ENCODE measurements at places on chromosomes 3 and 15. TPM values are rescaled to one million over a fixed set of nuclear protein-coding genes. Genes with fewer than 3 reads are reported as not detected.

Gene DNAH12
- total RNA-seq = not detected

Gene CYP1A2
- not detected for total RNA-seq

Gene FSTL1
- total RNA-seq = 516 TPM

Gene GPR62
- total RNA-seq = 0.19 TPM

DNA sequence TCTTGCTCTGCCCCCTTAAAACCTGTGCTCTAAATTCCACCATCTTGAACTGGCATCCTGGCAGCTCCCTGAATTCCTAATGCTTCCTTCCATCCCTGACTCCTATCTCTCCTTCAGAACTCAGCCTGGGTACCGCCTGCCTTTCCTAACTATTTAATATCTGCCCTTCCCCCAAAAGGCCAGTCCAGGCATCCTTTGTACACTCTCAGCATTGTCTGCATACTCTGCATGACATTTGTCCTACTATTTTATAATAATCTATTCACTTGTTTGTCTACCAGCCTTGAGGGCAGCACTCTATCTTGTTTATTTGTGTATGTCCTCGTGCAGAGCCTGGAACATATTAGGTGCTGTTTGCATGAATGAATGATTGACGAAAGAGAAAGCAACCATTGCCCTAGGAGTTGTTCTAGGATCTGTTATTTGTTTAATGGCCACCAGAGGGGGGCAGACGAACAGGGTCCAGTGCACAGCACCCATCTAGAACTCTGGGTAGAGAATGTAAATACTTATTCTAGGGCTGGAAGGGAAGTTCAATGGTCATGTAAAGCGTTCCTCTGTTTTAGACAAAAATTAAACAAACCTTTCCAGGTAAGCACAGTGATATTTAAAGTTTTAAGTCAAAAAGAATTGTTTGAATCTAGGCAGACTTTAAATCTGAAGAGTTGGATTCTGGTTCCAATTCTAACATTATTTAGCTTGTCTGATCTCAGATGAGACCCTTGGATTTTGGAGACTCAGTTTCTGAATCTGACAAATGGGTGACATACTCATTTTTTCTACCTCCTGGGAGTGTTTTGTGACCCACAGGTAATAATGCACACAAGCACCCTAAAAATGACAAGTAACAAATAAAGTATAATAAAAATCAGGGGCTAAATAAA is 125.8 kb upstream of the GALNT15 start:
- H3K4me3 ChIP-seq = no peak overlapping the region
- peak; percentile 2 for DNase-seq
- H3K27me3 ChIP-seq = no peaks in the 10 kb centered on the region
- no peak overlapping the region for H3K27ac ChIP-seq
- no peaks in the 10 kb centered on the region for H3K4me1 ChIP-seq

DNA sequence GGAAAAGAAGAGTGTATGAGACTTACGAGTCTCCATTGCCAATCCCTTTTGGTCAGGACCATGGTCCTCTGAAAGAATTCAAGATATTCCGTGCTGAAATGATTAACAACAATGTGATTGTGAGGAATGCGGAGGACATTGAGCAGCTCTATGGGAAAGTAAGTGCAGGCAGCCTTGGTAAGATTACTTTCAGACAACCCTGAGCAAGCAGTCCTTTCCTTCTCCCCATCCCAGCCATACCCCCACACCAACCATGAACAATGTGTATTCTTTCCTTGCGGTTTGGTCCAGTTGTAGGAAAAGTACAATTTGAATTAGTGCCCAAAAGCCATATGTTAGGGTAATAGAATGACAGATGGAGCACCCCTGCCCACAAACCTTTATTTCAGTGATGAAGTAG is 5.6 kb downstream of the TSEN2 start:
- no peaks in the 10 kb centered on the region for H3K27me3 ChIP-seq
- H3K4me1 ChIP-seq = no peaks in the 10 kb centered on the region
- no peak for DNase-seq
- H3K27ac ChIP-seq = no peak overlapping the region
- no peak overlapping the region for H3K4me3 ChIP-seq

DNA sequence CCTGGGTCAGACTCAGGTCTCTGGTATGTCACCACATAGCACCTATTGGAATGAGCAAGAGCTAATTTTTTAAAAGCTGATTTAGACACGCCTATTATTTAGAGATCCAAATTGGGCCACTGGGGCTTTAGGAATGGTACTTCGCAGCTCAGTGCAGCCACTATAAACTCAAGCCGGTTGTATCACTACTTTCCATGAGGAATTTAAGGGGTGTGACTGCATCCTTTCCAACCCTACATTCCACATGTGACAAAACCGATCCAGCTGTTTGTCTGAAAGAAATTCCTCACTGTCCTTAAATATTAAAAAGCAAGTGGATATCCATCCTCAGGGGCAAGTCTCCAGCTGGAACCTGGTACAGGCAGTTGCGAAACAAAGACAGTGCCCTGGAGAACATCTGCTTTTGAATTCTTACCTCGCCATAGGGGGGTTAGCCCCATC is 12.8 kb downstream of the VGLL3 start:
- H3K36me3 ChIP-seq = peaks cover 5% of the 10 kb centered on the region
- H3K4me3 ChIP-seq = no peak overlapping the region
- no peak overlapping the region for H3K27ac ChIP-seq
- no peaks in the 10 kb centered on the region for H3K27me3 ChIP-seq

- peak; percentile 49 for DNase-seq
- H3K4me3 ChIP-seq = no peak overlapping the region
- H3K27me3 ChIP-seq = no peaks in the 10 kb centered on the region
Measured at GRCh38 chr3:61371123-61371522, 119.9 kb upstream of the FHIT start.

DNA sequence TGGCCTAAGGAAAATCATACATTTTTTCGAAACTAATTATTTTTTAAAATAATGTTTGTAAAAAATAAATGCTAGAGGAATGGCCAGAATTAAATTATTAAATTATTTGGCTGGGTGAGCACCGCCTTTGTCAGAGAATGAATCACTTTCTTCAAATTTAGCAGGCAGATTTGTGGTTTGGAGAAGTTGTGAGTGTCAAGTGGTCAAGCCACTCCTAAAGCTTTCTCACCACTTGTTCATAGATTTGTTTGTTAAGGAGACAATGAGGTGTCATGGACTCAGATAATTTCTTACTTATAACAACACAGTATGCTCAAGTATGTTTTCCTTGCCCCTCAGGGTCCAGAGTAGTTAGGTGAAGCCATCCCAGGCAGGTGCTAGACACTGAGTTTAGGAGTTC is 196.2 kb downstream of the TUSC7 start:
- H3K27ac ChIP-seq = no peak overlapping the region
- no peaks in the 10 kb centered on the region for H3K36me3 ChIP-seq
- no peak overlapping the region for H3K4me3 ChIP-seq
- no peaks in the 10 kb centered on the region for H3K4me1 ChIP-seq
- no peak for DNase-seq

- H3K4me1 ChIP-seq = no peaks in the 10 kb centered on the region
- no peak overlapping the region for H3K4me3 ChIP-seq
- H3K36me3 ChIP-seq = peaks cover 59% of the 10 kb centered on the region
- no peaks in the 10 kb centered on the region for H3K27me3 ChIP-seq
Measured at GRCh38 chr3:48267782-48268181, 26.9 kb downstream of the ZNF589 start.

GRCh38 chr3:32136703-32137102 is 30.3 kb downstream of the GPD1L start:
- H3K4me3 ChIP-seq = no peak overlapping the region
- no peaks in the 10 kb centered on the region for H3K27me3 ChIP-seq
- DNase-seq = no peak
- no peaks in the 10 kb centered on the region for H3K36me3 ChIP-seq
- no peak overlapping the region for H3K27ac ChIP-seq
- no peaks in the 10 kb centered on the region for H3K4me1 ChIP-seq

- H3K4me1 ChIP-seq = peaks cover 28% of the 10 kb centered on the region
- peak overlapping the region; percentile 71 for H3K4me3 ChIP-seq
- no peaks in the 10 kb centered on the region for H3K36me3 ChIP-seq
- H3K27me3 ChIP-seq = peaks cover 48% of the 10 kb centered on the region
Measured at GRCh38 chr3:184380185-184380626, 352 bp downstream of the CHRD start.

GRCh38 chr3:50194903-50195500 is 3.6 kb downstream of the GNAT1 start:
- no peak overlapping the region for H3K27ac ChIP-seq
- no peaks in the 10 kb centered on the region for H3K27me3 ChIP-seq
- DNase-seq = peak; percentile 82
- H3K36me3 ChIP-seq = no peaks in the 10 kb centered on the region
- H3K4me1 ChIP-seq = peaks cover 7% of the 10 kb centered on the region

DNA sequence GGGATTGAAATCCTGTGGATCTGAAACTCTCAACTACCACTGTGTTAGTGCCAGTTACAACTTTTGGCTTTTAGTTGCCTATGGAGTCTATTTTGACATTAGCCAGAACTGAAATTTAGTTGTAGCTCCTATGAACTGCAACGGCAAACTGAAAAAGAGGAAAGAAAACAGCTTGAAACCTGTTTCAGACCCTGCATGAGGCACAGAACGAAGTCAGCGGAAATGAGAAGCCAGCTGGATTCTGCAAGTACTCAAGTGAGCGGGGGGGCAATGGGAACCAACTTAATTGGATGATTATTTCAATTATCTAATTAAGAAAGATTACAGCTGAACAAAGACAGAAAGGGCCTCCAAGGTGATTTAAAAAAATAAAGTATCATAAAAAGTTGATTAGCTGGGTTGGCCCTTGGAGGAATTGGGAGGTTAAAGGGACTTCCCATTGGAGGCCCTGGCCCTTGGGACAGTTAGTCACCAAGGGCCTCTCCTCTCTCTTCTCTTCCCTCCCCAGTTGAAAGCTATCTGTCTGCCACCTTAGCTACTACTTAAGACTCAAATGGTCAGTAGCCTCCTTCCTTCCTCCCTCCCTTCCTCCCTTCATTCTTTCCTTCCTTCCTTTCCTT is 352.1 kb downstream of the SHQ1 start:
- H3K27me3 ChIP-seq = no peaks in the 10 kb centered on the region
- DNase-seq = no peak
- H3K4me1 ChIP-seq = peaks cover 9% of the 10 kb centered on the region
- no peaks in the 10 kb centered on the region for H3K36me3 ChIP-seq
- H3K4me3 ChIP-seq = no peak overlapping the region

DNA sequence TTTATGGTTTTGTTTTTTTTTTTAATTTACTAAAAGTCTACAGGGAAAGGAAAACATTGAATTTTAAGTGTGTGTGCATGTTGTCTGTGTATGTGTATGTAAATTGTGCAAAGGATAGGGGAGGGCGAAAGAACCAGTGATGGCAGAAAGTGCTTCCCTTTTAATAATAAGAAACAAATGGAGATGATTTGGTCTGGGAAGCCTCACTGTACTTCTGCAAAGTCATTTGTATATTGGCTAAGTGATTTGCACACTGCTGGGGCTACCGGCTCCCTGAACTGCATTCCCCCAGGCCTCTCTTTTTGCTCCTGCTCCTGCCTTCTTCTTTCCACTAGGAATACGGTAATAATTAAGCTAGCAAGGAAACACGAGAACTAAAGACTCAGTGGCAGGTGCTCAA is 101.2 kb downstream of the CD47 start:
- H3K4me1 ChIP-seq = no peaks in the 10 kb centered on the region
- no peak overlapping the region for H3K4me3 ChIP-seq
- no peak for DNase-seq
- H3K27me3 ChIP-seq = no peaks in the 10 kb centered on the region
- H3K36me3 ChIP-seq = no peaks in the 10 kb centered on the region
- H3K27ac ChIP-seq = no peak overlapping the region

GRCh38 chr3:153958635-153959595 is 162.3 kb upstream of the ARHGEF26 start:
- DNase-seq = no peak
- no peaks in the 10 kb centered on the region for H3K36me3 ChIP-seq
- no peak overlapping the region for H3K4me3 ChIP-seq
- H3K27ac ChIP-seq = no peak overlapping the region
- H3K4me1 ChIP-seq = no peaks in the 10 kb centered on the region
- H3K27me3 ChIP-seq = no peaks in the 10 kb centered on the region

DNA sequence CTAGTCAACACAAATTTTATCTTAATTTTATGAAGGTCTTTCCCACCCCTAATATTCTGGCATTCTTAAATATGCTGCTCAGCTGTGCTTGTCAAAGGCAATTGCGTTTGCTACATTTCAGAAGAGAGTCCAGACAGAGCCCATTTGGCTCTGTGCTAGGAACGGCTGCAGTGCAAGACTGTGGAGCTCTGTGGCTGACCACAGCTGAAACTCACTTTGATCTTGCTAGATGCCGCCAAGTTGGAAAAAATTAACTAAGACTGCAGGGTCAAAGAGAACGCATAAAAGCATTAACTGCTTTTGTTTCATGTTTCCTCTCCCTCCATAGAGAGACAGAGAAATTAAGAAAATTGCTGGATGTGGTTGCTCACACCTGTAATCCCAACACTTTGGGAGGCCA is 7.6 kb upstream of the PPP1R2 start:
- no peaks in the 10 kb centered on the region for H3K36me3 ChIP-seq
- no peak overlapping the region for H3K4me3 ChIP-seq
- no peak for DNase-seq
- H3K4me1 ChIP-seq = peaks cover 5% of the 10 kb centered on the region

- H3K27ac ChIP-seq = no peak within 1 kb of the TSS
- peak; percentile 86 for DNase-seq
- peaks cover 18% of the 10 kb centered on the region for H3K27me3 ChIP-seq
- H3K36me3 ChIP-seq = no peaks in the 10 kb centered on the region
- peaks cover 25% of the 10 kb centered on the region for H3K4me1 ChIP-seq
Measured at GRCh38 chr3:73624821-73625665, at the start of gene PDZRN3. Gene PDZRN3 (minus strand): TSS chr3:73624941.

DNA sequence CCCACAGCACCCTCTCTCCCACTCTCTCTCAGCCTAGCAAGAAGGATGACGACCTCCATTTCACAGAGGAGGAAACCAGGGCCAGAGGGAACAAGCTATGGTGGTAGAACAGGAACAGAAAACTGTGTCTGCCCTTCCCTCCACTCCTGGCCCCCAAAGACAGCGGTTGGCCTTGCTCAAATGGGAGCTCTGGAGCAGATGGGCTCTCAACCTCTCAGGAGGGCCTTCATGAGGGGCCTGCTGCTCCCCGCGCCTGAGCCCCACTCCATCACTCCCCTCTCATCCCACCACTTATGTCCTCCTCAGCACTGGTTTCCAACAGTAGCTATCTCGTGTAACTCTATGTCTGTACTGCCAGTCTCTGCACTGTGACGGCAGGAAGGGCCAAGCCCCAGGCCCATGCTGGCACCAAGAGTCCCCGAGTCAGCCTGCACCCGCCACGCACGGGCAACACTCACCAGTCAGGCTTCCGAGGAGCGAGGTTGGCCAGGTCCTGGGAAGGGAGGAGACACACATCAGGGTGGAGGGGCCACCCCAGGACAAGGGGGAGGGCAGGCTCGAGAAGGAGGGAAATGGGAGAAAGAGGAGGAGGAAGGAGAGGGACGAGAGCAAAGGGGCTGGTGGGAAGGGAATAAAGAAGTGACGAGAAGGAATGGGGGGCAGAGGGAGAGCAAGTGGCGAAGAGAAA is 45.5 kb downstream of the PTH1R start:
- H3K36me3 ChIP-seq = peaks cover 54% of the 10 kb centered on the region
- no peaks in the 10 kb centered on the region for H3K4me1 ChIP-seq
- H3K4me3 ChIP-seq = no peak overlapping the region
- H3K27ac ChIP-seq = no peak overlapping the region
- no peak for DNase-seq
- H3K27me3 ChIP-seq = no peaks in the 10 kb centered on the region
